ENCODE measurements at places on chromosomes 5 and 9.

GRCh38 chr5:175340180-175340579, 103.8 kb downstream of the DRD1 start:
- DNase-seq: no peak

DNA sequence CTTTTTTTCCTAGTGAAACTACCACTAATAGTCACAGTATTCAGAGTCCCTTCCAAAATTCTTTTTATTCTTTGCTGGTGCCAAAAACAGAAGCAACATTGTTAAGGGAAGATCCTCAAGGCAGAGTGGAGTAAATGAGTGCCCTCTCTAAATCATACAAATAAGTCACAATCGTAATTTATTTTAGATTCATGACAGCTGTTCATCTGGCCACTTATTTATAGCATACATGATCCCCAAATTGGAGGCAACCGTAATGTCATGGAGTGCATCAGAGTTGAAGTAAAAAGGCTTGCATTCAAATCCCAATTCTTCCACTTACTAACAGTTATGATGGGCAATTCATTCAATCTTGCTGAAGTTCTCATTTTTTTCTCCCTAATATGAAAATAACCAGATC, 33.4 kb downstream of the POLK start:
- no peak for DNase-seq

GRCh38 chr5:38420691-38421390, 135.6 kb downstream of the LIFR start:
- DNase-seq: peak; percentile 46

DNA sequence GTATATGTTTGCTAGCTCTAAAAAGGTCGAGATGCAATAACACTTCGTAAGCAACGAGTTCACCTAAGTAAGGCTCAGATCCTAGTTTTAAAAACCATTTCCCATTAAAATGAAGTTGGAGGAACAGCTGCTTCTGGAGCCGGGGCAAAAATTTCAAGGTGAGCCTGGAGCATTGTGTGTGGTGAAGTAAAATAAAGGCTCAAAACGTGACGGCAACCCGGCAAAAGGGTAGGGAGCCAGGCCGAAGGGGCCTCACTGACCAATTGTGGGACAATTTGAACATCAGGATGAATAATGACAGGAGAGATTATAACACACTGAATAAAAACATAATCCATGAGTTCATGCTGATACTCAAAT, 20.1 kb downstream of the BTNL9 start:
- no peak for DNase-seq

- no peak for DNase-seq
These were observed 109.3 kb upstream of the FCN2 start for GRCh38 chr9:134770972-134771971.

DNA sequence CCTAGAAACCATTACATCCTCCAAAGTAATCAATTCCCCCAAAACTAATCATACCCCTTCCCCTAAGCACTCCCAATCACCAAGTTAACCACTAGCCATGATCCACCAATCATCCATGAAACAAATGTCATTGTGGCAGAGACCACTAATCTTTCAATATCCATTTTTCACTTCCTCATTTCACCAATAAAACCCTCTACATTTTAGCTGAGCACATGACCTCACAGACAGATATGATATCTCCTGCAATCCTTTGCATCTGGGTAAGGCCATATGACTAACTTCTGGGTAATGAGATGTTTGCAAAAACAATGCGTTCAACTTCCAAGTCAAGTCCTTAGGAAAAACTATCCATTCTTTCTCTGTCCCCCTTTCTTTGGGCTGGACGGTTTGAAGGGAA, 20.7 kb downstream of the OR2S2 start:
- no peak for DNase-seq

DNA sequence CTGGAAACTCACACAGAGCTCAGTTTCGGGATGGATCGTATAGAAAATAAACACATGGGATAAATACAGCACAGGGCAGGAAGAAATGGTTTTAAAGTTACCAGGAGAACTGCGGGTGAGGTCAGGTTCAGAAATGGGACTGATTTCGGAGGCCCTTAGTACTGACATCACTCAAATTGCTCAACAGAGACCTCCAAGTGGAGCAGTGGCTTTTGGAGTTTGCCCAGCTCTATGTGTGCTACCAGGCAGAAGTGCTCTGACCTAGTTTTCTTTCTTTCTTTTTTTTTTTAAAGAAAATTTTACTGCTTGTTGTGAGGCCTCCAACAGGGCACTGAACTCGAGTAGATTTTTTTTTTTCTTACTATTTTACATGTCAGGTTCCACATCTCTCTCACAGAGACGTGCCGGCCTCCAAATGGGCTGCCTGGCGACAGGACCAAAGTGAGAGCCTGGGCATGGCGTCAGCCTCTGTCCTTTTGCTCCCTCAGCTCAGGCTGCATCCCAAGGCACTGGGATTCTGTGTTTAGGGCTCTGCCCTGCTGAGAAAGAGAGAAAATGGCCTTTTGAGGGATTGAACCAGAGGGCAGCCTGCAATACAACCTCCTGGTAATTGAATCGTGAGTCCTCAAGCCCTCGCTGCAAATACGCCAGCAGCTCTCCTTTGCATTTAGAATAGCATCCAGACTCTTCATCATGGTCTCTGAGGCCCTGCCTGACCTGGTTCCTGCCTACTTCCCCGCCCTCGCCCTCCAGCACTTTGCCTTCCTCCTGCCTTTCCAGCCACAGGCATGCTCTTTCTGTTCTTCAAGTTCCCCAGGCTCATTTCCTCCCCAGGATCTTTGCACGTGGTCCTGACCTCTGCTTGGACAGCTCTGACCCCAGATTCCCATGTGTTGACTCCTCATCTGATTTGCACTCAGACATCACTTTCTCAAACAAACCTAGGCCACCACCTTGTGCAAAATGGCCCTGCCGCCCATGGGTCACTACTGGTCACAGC, 173.5 kb downstream of the FGF1 start:
- no peak for DNase-seq

GRCh38 chr5:96079075-96079474, 117.4 kb upstream of the ELL2 start:
- DNase-seq: peak; percentile 68

DNA sequence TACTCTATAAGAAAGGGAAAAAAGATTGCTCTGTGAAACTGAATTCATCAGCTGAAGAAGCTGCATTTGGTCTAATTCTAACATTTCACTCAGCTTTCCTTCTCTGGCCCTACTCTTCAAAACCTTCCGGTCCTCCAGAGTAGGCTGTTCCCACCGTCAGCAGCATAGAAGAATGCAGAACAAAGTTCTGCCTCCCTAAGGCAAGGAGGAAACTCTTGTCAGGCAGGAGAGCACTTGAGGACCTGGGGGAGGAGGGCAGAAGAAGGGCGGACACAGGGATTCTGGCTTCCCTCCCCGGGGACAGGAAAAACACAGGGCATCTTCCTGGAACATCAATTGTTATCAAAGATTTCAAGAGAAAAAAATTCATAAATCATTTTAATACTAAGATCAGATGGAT, 69.2 kb upstream of the SHB start:
- no peak for DNase-seq

GRCh38 chr9:23555851-23556250, 270.2 kb downstream of the ELAVL2 start:
- no peak for DNase-seq

- no peak for DNase-seq
These were observed 38.5 kb downstream of the CERT1 start for GRCh38 chr5:75472973-75473372.

- DNase-seq: no peak
These were observed 41.0 kb upstream of the EQTN start for GRCh38 chr9:27337833-27338526.
